Stimulated activated naive CD4-positive, alpha-beta T cell treated with Interleukin-2 at 50 U/mL for 16 hours (primary cell): ENCODE measurements at places on chromosomes 3 and 15.

DNA sequence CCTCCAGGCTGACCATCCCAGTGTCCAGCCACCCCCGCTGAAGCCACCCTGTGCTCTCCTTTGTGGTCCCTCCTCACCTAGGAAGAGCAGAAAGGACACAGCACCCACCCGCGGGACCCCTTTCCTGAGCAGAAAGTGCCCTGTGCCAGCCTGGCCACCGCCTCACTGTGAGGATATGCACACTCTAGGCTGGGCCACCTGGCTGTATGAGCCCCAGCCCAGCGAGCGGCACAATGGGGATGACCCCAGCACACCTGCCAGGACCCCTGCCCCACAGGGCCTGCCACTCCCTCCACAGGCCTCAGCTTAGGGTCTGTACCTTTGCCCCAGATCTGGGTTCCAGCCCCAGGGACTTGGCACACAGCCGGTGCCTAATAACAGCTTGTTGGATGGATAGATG, 47.9 kb upstream of the FURIN start:
- DNase-seq, result no peak

- DNase-seq, result no peak
These were observed 75.2 kb upstream of the GRM7 start for GRCh38 chr3:6785726-6786125.

- no peak for DNase-seq
These were observed 15.9 kb downstream of the TM4SF4 start for GRCh38 chr3:149490260-149490971.

- no peak for DNase-seq
These were observed 184.0 kb downstream of the BCHE start for GRCh38 chr3:165653130-165653778.

DNA sequence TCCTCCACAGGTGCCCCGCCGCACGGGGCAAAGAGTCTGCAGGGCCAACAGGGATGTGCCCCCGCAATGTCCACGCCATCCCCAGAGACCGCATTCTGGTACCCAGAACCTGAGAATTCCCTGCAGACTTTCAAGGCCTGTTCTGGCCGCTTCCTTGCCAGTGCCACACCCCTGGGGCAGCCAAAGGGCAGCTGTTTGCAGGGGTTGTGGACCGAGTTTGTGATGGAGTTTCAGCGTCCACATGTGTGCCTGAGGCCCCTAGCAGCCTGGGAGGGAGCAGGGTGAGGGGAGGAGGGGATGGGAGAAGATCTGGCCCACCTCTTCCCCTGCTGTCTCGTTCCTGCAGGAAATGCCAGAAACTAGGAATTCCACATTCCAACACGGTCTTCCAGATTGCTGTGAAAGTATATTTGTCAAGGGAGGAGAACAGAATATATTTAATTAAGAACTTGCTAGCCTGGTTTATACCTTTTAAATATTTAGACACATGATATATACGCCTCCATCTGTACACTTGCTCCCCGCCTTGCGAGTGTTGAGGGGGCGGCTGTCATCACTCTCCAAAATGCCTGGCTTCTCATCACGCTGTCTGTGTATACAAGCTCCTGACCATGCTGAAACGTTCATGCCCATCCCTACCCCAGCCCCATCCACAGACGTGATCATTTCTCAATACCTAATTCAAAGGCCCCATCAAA, 31.1 kb upstream of the RASA2 start:
- no peak for DNase-seq

- no peak for DNase-seq
These were observed 492.8 kb upstream of the MDFIC2 start for GRCh38 chr3:70805061-70805889.

- no peak for DNase-seq
These were observed 219.7 kb upstream of the COL8A1 start for GRCh38 chr3:99418709-99419108.

DNA sequence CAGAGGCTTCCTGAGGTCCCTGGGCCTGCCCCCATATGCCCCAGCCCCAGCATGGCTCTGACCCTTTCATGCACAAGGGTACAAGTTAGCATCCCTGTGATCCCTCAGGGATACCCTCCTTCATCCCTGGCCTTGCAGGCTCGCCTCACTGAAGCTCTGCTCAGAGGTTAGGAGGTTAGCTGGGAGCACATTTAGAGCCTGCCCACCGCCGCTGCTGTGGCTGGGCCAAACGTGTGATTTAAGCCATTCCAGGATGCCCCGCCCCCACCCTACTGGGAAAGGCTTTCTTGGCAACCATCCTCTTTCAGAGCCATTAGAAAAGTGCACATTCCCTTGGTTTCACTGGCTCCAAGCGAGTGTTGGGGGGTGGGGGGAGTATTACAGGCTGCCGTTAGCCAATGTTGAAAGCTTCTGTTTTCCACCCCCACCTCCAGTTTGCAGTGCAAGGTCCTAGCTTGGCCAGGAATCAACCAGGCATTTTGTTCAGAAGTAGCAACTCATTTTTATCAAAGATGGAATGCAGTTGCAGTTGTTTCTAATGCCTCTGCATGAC, 6.3 kb upstream of the HES1 start:
- DNase-seq, result no peak

DNA sequence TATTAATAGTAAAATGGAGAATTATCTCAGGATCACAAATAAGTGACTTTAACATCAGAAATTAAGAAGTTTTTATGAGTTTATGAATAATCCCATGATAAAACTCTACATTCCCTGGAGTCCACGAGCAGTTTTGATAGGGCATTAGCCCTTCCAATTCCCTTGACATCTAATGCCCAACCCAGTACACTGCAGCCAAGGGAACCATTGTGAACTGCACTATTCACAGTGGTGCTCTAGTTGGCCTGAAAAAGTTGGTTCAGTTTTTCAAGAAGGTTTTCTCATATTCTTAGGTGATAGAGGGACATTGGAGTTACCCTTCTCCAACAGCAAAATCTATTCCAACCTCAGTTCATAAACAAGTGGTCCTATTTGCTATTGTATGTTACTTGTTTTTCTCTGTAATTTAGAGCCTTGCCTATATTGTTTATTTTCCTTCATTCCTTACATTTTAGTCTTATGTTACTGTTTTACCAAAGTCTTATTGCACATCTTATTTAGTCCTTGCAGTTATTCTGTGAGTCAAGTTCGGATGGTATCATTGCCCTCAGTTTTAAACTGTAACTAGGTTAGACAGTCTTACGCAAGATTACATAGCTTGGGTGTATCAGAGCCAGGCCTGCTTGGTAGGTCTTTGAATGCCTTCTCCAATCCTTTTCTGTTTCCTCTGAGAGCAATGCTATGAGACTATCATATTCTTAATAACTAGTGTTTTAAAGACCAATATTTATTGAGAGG, 57.9 kb upstream of the SAMMSON start:
- no peak for DNase-seq

DNA sequence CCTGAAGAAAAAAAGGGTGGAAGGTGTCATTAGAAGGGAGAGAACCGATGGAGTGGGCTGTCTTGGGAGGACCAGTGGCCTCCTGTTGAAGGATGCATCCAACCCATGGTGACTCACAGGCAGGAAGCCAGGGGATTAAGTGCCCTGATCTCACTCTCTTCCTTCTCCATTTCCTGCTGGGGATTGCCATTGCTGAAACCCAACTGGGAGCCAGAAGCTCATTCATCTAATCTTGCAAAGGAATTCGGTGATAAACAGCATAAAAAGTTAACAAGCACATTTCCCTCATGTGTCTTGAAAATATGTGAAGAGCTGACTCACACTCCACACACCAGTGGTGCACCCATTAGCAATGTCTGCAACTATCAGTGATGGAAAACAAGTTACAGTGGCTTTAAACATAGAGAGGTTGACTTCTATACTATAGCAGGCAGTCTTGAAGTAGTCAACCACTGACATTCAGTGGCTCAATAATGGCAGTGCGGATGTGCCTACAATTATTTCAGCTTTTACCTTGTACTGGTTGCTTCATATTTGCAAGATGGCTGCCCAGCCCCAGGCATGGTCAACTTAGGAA, 12.8 kb upstream of the CSRNP1 start:
- no peak for DNase-seq

- DNase-seq, result no peak
These were observed 35.9 kb upstream of the NSMCE3 start for GRCh38 chr15:29305556-29305955.

GRCh38 chr15:25557926-25558325, 119.1 kb upstream of the UBE3A start:
- DNase-seq, result no peak

GRCh38 chr3:110749006-110749405, 322.6 kb upstream of the NECTIN3 start:
- no peak for DNase-seq

DNA sequence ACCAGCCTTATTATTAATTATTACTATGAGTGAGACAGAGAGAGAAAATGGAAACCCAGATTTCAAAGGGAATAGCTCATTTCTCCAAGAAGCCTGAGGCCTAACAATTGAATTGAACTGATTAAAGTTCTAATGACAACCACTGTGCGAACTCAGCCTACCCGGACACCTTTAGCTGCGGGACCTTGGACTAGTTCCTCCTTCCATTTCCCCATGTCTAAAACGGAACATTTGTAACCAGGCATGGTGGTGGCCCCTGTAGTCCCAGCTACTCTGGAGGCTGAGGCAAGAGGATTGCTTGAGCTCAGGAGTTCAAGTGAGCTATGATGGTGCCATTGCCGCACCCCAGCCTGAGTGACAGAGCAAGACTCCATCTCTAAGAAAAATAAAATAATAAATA, 16.4 kb upstream of the RTP2 start:
- DNase-seq, result no peak

DNA sequence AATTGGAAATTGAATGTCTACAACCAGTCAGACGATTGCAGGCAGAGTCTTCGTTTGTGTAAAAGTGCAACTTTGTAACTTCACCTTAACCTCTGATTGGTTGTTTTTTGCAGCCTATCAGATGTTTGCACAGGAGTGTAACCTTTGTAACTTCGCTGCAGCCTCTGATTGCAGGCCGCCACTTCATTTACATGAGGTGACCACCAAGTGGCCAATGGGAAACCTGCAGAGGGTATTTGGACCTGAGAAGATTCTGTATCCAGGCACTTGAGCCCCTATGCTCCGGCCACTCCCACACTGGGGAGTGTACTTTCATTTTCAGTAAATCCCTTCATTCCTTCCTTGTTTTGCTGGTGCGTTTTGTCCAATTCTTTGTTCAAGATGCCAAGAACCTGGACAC, 68.1 kb upstream of the PFN2 start:
- DNase-seq, result no peak

DNA sequence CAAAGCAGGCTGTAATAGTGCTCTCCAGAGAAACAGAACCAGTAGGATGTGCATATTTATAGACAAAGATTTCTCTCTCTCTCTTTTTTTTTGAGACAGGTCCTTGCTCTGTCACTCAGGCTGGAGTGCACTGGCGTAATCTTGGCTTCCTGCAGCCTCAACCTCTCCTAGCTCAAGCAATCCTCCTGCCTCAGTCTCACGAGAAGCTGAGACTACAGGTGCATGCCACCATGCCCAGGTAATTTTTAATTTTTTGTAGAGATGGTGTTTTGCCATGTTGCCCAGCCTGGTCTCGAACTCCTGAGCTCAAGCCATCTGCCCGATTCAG, 67.1 kb upstream of the CHD2 start:
- DNase-seq, result no peak

- no peak for DNase-seq
These were observed 46.1 kb upstream of the SLCO2A1 start for GRCh38 chr3:134075846-134076245.

GRCh38 chr3:89699771-89700170, 592.4 kb downstream of the EPHA3 start:
- DNase-seq, result no peak

DNA sequence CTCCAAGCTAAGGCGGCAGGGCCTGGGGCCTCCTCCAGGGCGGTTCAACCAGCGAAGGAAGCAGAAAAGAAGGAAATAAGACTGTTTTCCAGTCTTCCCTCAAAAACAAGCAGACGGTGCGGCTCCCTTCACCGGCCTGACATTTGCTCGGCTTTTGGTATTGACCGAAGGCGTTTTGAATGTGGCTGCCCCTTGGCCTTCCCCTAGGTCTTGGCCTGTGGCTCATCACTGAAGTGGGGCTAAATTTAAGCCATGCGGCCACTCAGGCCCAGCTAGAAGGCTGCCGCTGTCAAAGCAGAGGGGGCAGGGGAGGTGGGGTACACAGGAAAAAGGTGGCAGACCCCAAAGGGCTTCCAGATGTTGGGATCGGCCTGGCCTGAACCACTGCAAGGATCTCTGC, 86.2 kb downstream of the SRGAP3 start:
- no peak for DNase-seq

GRCh38 chr15:40354408-40355171, 3.4 kb upstream of the DISP2 start:
- no peak for DNase-seq

- DNase-seq, result no peak
These were observed 86.8 kb downstream of the MYO5A start for GRCh38 chr15:52441841-52442240.

GRCh38 chr15:84840741-84841429, 23.7 kb downstream of the ALPK3 start:
- no peak for DNase-seq

- no peak for DNase-seq
These were observed 44.4 kb downstream of the PIAS1 start for GRCh38 chr15:68098465-68098864.

GRCh38 chr3:43620831-43621655, 768 bp downstream of the ANO10 start:
- no peak for DNase-seq

DNA sequence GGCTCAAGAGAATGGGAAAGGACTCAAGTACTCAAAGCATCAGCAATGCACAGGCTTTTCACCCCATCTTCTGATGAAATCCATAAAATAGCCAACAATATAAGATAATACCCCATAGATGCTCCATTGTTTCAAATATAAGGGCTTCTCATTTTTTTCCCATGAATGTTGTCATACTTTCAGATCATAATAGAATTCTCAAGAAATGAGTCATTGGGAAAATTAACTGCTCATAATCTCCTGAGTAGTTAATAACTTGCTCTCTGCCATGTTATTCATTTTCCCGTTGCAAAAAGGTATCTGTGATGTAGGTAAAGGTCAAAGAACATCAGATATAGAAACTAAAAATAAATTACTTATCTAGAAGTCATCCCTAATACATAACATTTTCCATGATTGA, 121.9 kb downstream of the NSUN3 start:
- no peak for DNase-seq
